H9 (cell line): ENCODE measurements at places on chromosomes 1 and 21.

- DNase-seq, result no peak
These were observed 25.6 kb downstream of the ZBTB17 start for GRCh38 chr1:15950302-15950701.

DNA sequence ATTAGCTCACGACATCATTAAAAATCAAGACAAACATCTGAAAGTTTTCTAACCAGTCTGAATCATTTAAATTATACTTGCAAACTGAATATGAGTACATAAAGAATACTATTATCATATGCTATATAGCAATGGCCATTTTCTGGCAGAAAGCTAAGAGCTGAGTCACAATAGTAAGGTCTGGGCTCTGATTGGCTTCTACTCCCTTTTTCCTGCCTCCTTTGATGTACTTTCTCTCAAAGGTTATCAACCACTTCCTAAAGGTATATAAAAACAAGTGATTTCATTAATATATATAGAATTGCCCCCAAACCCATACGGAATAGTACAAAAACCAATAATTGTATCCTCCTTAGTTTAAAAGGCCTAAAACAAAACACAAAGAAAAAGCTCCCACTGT is 7.0 kb downstream of the KCNA3 start:
- DNase-seq, result no peak

- no peak for DNase-seq
These were observed 161.4 kb downstream of the VAV3 start for GRCh38 chr1:107803579-107803978.

GRCh38 chr21:38229260-38229877 is 27.4 kb upstream of the KCNJ15 start:
- DNase-seq, result no peak

DNA sequence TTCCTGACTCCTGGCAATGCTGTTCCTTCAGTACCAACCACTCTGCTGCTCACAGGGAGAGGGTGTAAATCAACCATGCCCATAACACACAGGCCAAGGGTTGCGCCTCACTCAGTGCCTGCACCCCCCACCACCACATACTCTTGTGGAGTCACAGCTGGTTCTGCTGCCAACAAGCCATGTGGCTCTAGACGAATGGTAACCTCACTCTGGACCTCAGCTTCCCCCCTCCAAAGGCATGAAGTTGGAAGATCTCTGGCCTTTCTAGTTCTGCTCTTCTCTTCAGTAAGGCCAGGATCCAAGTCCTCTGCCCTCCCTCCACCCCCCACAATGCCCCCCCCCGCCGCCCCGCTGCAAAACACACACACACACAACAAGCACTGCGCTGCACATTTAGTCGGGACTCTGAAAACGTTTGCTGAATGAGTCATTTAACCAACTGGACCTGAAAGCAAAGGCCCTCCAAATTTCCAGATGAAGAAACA is 1.7 kb upstream of the GLIS1 start:
- DNase-seq, result no peak

DNA sequence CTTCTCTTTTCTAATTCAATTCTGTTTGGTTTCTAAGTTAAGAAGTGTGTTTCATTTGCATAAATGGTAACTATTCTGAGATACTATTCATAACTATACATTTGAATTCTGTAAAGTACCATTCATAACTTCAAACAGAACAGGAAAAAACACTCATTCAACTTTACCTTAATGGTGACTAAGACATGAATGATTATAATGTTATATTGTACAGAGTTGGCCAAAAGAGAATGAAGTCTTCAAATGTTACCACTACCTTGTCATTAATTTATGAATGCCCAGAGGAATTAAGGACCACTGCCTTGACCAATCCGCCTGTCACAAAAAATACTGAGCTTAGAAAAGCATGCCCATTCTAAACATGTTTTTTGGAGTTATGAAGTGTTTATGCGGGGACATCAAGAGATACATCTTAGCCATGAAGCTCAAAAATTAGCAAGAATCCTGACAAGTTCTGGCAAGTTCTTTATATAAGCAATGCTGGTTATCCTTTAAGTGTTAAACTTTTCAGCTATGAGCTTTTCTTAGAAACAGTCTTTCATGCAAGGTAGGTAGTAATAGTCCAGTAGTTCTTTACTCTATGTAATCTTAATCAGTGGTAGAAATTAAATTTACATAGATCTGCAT is 7.9 kb downstream of the WASF2 start:
- DNase-seq, result no peak

DNA sequence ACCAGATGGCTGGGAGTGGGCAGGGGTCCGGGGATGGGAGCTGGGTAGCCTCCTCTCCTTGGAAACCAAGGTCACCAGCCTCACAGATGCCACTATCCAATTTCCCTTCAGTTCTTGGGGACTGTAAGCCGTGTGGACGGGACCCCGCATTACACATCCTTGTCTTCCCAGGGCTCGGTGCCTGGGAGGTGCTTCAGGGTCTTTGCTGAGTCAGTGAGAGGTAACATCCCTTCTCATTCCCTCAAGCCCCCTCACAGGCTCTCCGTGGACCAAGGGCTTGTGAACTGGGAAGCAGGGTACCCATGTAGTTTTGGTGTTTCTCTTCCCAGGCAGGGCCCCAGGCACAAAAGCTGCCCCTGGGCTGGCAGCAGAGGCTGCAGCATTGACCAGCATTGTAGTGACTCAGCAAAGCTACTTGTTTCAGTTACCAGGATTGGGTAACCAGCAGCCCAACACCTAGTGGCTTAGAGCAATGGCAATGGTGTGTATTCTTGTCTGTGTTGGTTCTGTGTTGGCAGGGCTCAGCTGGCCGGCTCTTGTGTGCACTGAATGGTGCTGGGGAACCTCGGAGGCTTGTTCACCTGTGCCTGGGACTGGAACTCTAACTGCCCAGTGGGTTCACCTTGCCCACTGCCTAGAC is 24.6 kb upstream of the PCBP3 start:
- peak; percentile 23 for DNase-seq

- no peak for DNase-seq
These were observed 50.9 kb downstream of the SH3BGR start for GRCh38 chr21:39502631-39503030.

GRCh38 chr1:206524739-206525364 is 17.5 kb downstream of the RASSF5 start:
- DNase-seq, result no peak
